ENCODE measurements at places on chromosomes 13 and 19.

GRCh38 chr19:17871878-17872250, at the start of gene SLC5A5:
SLC5A5 (plus strand) TSS chr19:17871945; CDS start chr19:17872320, 375 bp downstream.
- no peak for DNase-seq

GRCh38 chr19:6423499-6424194, 964 bp downstream of the KHSRP start:
- no peak for DNase-seq

DNA sequence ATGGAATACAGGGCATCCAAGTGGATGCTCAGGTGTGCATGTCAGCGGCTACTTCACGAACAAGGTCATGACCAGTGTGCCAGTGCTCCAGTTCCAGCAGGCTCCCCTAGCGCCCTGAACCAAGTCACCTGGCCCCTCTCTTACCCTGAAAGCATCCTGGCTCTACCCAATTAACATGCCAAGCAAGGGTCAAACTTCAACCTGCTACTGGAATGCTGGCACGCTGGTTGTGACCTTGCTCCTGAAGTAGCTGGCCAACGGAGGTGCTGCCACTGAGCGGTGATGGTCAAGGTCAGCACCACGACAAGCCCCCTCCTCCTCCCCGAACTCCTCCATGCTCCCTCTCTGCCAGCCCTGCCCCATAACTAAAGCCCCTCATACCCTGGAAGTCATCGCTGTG, 96.0 kb downstream of the CRYL1 start:
- no peak for DNase-seq

GRCh38 chr19:38911388-38912001, 491 bp downstream of the CCER2 start:
- no peak for DNase-seq

- no peak for DNase-seq
These were observed 9.8 kb downstream of the BICRA start for GRCh38 chr19:47618771-47619170.

DNA sequence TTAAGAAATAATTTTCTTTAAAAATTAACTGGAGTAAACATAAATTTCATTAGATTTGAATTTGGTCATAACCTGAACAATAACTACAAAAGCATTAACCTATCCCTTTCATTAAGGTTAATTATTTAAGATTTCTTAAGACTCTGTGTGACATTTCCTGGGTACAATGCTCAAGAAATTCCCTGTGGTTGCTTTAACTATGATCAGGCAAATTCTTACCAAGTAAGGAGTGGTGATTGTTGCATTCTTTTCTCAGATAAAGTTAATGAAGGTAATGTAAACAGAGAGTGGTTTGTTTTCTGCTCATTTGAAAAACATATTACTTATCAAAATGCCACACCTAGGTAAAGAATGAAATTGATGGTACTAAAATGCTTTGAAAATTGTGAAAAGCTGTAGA, 114.8 kb upstream of the MIR17HG start:
- DNase-seq = no peak

GRCh38 chr13:22162889-22163288, 492.0 kb downstream of the FGF9 start:
- DNase-seq = no peak

DNA sequence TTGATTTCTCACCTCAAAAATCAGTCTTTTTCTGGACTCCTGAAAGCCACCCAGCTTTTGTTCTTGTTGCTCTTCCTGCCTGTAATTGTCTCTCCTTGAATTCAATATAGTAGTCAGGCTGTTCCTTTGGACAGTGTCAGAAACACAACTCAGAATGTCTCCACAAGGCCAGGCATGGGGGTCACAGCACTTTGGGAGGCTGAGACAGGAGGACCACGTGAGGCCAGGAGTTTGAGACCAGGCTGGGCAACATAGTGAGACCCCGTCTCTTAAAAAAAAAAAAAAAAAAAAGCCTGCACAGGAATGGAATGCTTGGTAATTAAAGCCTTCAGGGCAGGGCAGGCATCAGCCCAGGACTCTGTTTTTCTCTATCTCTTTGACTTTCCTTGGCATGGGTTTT, 8.9 kb upstream of the BAX start:
- no peak for DNase-seq

DNA sequence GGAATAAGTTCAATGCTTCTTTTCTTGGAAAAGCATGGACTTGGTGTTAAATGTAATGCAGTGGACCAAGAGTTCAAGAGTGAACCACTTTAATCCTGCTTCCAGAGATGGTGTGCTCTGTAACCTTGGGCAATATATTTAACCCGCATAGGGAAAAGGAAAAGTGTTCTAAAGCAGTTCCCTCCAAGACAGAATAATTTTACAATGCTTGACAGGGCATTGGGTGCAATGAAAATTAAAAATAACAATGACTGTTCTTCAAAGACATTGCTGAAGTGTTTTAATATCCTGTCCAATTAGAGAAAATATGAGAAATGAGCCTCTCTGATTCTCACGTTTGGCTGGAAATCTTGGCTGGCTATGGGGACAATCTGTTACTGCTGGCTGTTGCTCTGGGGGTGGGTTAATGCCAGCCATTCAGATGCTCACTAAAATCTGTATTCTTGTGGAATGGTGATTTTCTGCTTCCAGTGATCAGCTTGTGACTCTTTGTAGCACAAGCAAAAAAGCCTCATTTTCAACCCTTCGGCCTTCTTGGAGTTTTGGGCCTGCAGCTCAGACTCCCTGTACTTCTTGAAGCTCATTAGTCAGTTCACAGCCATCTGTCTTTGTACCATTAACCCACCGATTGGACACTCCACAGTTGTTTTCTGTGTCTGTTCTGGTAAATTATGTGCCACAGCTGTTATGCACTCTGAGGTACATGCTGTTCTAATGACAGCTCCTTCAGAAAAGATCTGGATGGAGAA, 310.6 kb downstream of the LMO7 start:
- no peak for DNase-seq

DNA sequence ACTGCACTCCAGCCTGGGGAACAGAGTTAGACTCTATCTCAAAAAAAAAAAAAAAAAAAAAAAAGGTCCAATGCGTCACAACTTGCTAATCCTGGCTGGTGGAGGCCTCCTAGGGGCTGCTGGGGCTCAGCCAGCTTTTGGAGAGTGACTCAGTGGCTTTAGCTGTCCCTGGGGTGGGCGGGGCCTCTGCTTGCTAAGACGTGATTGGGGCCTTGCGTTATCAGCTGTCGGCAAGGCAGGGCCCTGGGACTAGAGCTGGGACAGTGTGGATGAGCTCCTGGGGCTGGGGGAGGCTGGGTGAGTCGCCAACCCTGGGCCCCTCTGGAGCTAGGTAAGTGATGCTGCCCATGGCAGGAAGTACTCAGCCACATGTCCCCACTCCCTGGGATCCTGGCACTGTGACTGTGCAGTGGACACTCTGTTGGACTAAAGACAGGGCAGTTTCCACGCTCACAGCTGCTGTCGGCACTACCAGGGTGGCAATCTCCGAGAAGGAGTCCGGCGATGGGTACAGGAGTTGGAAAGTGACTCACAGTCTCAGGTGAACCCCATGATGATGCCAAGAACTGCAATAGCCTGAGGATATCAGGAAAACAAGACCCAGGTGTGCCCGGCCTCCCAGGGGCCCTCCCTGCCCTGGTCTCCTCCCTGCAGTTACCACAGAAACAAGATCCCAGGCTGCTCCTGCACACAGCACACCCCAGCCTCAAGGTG, 32.2 kb downstream of the F2RL3 start:
- DNase-seq = no peak

- no peak for DNase-seq
These were observed 124.9 kb upstream of the UBL3 start for GRCh38 chr13:29975283-29975682.

GRCh38 chr13:49615836-49616675, 12.3 kb upstream of the ARL11 start:
- no peak for DNase-seq

GRCh38 chr19:17420475-17420924, 653 bp downstream of the MVB12A start:
- DNase-seq = no peak

DNA sequence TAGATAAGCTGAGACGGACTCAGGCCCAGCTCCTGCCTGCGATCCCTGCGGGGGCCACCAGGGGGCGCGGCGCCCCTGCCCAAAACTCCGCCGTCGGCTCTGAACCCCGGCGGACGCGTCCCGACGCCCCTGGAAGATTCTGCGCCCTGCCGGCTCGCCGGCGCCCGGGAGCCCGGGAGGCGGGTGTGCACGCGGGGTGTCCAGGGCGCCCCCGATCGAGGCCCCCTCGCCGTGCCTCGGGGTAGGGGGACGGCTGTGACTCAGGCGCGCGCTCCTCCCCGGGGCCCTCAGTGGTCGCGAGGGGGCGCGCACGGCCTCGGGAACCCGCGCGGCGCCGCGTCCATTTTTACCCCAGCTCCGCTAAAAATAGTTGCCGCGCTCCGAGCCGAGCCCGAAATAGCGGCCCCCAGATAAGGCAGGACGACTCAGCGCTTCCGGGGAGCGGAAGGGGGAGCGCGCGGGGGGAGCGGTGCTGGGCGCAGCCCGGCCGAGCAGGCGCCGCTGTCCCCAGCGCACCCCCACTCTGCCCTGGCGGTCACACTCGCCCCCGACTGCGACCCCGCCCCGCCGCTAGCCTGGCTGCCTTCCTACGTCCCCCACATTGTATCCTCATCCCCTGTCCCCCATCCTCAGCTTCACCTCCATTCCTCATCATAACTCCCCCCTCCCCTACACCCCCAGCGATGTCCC, 16.0 kb upstream of the ERCC1 start:
- DNase-seq = peak; percentile 87

DNA sequence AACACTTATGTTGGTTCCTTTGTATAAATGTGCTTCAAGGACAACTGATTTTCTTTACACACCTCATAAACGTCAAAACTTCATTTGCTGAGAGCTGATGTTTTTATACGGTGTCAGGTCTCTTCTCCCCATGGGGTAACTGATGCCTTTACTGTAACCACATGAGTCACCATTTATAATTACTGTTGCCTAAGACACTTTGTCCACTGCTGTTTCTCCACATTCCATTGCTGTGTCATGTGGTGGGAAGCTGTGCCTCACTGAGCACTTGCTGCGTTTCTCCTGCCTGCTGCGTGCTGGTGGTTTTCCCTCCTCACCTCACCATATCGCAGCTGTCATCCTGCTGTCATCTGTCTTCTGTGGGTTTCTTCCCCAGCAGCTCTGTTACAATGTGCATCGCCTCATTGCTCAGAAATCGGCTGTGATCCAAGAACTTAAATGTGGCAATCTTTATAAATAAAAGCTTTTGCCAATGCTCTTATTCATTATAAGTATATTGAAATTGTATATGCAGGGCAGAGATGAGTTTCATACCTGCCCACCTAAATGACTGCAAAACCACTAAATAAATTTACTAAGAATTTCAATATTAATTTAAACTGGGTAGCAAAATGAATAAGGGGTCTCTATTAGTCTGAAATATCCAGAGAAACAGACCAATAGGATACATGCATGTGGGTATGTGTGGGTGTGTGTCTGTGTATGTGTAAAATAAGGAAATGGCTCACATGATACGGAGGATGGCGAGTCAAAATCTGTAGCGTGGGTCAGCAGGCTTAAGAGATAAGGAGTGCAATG, 547.0 kb upstream of the SLITRK5 start:
- peak; percentile 9 for DNase-seq

DNA sequence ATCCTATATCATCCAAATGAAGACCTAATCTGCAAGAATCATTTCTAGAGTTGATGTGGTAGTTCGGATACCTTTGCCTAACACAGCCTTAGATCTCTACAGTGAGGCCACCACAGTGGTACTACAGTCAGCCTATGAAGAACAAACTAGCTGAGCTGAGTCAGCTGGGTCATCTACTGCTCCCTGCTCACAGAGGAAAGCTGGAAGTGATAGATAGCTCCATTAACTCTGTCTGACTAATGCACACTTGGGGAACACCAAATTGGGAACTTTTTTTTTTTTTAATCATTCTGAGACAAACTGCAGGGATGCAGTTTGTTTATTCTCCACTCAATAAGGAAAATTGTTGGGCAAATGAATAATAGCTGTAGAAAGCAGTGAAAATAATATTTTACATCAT, 1160.6 kb downstream of the PCDH9 start:
- peak; percentile 19 for DNase-seq

DNA sequence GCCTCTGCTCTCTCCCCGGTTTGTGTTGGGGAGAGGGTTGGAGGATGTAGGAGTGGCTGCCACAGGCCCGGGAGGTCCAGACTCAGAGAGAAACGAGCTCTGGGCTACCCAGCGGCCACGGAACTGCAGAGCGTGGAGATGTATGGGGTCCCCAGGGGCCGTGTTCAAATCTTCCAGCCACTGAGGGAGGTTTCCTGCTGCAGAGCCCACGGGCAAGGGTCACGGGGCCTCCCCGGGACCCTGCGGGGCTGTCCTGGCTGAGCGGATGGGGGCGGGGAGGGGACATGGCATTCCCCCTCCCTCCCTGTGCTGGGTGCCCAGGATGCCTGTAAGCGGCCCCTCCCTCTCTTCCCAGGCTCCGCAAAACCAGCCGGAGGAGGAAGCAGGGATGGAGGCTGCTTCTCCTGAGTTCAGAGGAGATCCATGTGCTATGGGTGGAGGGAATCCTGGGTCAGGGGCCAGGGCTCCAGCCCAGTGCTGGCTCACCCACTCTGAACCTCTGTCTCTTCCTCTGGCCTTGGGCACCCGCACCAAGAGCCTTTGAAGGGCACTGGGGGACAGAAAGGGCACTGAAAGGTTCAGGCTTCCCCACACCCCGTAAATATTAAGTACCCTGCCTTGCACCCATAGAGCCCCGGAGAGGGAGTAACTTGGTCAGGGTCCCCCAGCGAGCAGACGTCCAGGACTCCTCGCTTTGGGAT, 22.6 kb downstream of the SMIM24 start:
- DNase-seq = no peak

GRCh38 chr13:72567566-72567965, 159.9 kb downstream of the MZT1 start:
- no peak for DNase-seq

- no peak for DNase-seq
These were observed 21.0 kb downstream of the DHX34 start for GRCh38 chr19:47370045-47370611.

GRCh38 chr13:98293103-98293502, 116.0 kb upstream of the RNF113B start:
- peak; percentile 38 for DNase-seq

DNA sequence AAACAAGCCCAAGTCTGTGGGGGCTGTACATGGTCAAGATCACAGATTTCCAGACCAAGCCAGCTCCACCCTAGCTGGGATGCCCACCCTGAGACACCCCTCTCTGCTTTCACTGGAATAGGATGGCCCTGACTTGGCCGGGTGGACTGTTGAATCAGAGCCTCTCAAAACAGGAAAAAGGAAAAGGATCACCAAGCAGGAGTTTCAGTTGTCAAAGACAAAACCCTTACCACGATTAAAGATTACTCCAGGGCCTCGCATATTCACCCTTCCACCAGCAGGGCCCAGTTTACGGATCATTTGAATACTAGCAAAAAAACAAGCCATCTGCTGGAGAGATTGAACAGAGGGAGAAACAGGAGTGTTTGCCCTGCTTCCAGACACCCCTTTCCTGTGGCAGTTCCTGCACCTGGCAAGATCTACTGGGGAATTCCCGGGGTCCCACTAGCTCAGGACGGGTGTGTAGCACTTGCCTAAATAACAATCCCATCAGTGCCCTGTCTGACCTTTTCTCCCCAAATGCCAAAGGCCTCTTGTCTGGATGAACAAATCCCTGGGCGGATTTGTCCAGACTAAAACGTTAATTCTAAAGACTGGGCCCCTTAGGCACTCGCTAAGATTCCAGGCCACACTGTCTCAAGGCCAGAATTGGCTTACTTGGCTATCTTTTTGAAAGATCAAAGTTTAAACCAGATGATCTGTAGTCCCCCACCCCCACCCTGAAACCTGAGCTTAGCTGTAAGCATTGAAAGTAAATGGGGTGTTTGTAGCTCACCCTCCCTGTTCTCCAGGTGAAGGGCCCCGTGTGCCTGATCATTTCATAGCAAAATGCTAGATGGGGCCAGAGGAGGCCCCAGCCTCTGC, 38.4 kb downstream of the ACTN4 start:
- DNase-seq = no peak

- DNase-seq = no peak
These were observed 46.2 kb upstream of the SOX21 start for GRCh38 chr13:94758436-94758960.

Data from NCI-H1417 (cell line).